ENCODE measurements at places on chromosomes 4 and X.

- DNase-seq: no peak
Observed at GRCh38 chr4:20432088-20432487, 180.4 kb downstream of the SLIT2 start.

DNA sequence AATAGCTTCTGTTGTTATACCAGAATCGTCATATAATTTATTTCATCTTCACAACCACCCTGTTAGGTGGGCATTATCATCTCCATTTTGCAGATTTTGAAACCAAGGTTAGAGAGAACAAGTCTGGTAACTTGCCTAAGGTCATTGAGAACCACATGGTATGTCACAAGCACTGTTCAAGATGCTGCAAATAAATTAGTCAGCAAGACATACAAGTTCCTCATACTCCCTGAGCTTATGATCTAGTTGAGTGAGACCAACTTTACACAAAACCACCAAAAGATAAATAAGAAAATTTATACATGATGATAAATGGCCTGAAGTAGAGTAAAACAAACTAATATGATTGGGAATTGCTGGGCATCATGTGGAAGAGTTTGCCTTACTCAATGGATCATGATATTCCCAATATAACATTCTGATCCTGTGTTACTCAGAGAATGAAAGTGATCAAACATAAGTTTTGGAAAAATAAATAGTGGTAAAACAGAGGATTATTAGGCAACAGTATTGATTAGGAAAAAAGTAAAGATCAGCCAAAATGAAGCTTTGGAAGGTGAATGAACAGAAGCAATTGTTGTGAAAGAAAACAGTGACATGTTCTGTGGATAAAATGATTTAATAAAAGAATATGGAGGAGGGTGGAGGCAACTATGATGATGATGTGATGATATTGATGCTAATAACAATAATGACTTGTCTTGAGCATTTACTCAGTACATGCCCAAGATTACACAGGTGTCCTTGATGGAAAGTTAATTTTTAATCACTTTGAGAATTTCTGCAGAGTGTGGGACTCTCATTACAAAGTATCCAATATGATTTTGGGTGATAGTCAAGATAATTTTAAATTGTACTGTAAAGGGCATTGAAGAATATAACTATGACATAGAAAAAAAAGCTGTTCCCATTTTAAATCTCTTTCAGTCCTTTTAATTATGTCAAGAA is 34.1 kb upstream of the IL1RAPL1 start:
- DNase-seq: no peak

DNA sequence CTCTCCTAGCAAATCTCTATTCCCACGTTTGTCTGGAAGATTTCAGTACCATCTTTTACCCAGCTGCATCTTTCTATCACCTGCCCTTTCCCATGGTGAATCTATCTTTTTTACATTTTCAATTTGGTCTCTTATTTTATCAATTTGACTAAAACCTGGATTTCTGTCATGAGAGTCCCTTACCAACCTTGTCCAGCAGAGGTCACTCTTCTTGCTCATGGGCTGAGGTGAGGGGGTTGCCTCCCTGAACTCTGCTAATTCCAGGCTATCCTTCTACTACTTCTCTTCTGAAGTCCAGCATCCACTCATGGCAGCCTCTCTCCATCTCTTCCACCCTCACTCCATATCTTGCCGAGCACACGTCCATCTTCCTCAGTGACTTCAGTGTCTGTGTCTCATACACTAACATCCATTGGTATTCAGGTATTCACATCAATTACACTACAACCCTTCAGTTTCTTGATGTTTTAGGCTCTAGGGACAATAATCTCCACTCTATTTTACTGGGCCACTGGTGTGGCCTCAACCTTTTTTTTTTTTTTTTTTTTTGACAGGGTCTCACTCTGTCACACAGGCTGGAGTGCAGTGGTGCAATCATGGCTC is 17.8 kb upstream of the ZNF827 start:
- peak; percentile 55 for DNase-seq

DNA sequence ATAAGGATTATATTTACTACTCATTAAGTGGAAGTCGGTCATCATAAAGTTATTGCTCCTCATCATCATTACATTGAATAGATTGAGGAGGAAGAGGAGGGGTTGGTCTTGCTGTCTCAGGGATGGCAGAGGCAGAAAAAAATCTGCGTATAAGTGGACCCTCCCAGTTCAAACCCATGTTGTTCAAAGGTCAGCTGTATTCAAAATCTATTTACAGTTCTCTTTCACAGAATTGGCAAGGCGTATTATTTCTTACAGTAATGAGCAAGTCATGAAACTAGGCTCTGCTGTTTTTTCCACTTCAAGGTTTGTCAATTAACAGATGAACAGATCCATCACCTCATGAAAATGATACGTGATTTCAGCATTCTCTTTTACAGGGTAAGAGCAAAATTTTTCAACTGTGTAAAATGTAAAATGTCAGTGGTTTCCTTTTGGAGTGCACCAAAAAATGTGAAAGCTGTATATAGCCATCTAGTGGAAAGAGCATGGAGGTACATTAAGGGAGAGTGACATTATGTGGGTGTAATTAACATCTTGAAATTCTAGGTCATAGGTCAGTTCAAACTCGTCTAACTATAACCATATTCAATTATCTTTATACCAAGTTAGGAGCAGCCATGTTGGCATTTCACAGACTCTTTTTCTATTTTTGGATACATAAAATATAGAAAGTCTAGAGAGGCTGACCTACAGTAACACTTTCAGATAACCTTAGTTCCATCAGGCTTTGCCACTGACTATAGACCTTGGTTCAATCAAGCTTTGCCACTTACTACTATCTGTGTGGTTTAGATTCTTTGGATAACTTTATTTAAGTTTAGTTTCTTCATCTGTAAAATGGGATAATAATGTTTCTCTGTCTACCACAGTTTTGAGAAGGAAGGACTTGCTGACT is 30.1 kb downstream of the NEIL3 start:
- peak; percentile 63 for DNase-seq

GRCh38 chr4:31844350-31844749 is 1124.2 kb downstream of the PCDH7 start:
- no peak for DNase-seq

- DNase-seq: no peak
Observed at GRCh38 chr4:8577046-8577445, 3.1 kb upstream of the GPR78 start.

DNA sequence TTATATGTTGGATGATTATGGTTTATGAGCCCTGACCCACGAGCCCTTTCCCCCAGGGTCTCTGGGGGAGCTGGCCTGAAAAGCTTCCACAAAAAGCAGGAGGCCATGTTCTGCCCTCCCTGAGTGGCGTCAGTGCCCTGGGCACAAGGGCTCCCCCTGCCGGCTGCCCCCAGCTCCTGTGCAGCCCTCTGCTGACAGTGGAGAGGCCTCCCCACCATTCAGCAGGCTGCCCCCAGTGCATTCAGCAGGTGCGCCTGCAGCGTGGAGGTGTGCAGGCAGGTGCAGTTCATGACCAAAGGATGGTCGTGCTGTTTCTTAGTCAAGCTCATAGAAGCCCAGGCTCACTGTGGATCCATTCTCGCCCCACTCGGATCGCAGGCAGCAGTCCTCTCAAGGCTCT is 12.5 kb upstream of the S100P start:
- DNase-seq: no peak

- no peak for DNase-seq
Observed at GRCh38 chrX:47240619-47241018, 7.8 kb downstream of the USP11 start.

GRCh38 chr4:123037804-123038203 is 115.4 kb upstream of the NUDT6 start:
- DNase-seq: no peak

DNA sequence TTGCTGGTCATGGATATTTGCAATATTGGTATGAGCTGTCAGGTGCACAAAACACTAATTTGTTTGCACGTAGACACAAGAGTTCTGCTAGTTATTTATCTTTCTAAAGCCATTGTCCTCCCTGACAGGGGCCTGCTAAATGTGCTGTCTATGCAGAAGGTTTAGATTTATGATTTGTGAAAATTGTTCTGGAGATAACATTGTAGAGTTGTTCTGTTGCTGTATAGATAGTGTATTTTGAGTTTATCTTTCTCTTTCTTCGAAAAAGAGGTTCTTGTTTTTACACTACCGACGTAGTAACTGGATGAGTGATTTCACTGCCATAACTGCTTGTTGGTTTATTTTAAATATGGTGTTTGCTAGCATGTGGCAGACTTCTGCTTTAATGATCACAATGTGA is 28.5 kb upstream of the FGG start:
- no peak for DNase-seq

DNA sequence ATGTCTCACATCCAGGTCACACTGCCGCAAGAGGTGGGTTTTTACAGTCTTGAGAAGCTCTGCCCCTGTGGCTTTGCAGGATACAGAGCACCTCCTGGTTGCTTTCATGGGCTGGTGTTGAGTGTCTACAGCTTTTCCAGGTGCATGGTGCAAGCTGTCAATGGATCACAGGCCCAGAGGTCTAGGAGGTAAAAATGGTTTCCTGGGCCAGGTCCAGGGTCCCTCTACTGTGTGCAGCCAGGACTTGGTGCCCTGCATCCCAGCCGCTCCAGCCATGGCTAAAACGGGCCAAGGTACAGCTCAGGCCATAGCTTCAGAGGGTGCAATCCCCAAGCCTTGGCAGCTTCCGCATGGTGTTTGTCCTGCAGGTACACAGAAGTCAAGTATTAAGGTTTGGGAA is 434.1 kb upstream of the GALNT7 start:
- no peak for DNase-seq

DNA sequence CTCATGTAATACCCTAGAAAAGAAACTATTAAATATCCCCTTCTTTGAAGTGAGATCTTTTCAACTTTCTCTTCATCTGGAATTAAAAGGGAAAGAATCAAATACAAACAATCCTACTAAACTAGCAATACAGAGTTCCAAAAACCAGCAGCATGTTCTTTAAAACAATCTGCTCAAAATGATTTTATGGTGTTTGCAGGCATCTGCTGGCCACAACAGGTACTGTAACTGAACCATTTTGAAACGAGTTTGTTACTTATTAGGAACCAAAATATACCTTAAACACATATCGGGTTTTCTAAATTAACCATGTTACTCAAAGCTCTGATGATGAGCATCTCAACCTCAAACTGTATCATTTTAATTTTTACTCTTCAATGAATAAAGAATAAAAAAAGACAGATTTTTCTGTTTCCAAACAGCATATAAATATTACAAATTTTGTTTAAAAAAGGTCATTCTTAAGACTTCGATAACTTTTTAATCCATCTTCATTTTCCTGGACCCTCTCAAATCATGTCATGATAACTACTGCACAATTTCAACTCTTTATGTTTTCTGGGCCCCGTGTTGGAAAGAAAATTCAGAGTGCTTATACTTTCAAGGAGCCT is 56.5 kb downstream of the ARAP2 start:
- peak; percentile 37 for DNase-seq

GRCh38 chr4:40309250-40309774 is 25.8 kb upstream of the CHRNA9 start:
- DNase-seq: peak; percentile 92

- no peak for DNase-seq
Observed at GRCh38 chrX:70480660-70481018, 36.0 kb downstream of the DLG3 start.

DNA sequence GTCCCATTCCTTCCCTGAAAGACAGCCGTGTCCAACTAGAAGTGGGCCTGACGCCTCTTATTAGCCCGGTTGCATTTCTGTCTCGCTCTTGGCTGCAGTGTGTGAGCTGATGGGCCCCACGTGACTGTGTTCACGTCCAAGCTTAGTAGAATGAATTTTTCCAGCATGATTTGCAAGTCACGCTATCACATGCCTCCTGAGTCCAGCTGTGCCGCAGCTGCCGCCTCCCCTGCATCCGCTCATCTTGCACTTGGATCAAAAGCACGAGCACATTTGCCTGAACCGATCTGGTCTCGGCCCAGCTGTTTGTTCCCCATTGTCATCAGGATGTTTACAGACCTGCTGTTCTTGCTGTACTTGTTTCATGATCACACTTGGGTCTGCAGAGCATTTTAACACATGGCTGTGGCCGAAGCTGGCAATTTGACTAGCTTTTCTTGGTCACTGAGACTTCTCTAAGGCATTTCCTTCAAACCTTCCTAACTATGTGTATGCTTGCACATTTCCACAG is 126.5 kb downstream of the KIT start:
- no peak for DNase-seq

DNA sequence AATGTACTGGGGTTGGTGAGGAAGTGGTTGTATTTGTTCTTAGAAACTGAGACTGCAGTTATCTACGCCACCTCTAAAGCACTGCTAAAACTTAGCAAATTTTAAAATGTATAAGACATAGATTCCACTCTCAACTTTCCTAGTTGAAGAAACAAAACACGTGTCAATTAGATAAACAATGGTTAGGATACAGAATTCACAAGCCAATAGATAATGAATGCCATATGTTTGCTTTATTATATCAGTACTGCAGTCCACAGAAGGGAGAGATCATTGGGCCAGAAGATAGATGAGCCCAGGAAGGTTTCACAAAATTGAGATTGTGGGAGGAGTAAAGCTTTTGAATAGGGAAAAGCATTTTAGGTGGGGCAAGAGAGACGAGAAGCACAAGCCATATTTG is 14.3 kb downstream of the TMEM33 start:
- no peak for DNase-seq

DNA sequence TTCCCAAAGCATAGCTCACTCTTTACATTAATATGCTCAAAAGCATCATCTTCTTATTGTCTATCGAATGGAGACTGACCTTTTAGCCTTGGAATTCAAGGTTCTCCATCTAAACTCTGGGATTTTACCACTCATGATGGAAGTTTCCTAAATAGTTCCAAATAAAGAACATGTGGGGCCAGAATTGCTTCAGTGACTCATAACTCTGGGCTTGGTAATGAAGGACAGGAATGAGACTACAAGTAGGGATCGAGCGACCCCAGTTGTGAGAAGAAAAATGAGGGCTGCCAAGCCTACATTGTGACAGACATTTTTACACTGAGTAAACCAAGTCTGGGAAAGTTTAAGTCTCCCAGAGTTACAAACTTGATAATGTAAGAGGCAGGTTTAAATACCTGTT is 269.9 kb downstream of the CBLL2 start:
- no peak for DNase-seq

Measured in CD4-positive, alpha-beta T cell treated with Interleukin-10 for 1 hour (primary cell).